ENCODE measurements at places on chromosomes 7 and 10. TPM values are rescaled to one million over a fixed set of nuclear protein-coding genes. Genes with fewer than 3 reads are reported as not detected.

Gene C10orf71
- total RNA-seq, result not detected

Gene CLDN4
- total RNA-seq, result 0.27 TPM

Gene CFAP58
- 0.27 TPM for total RNA-seq

Gene IGFBP1
- total RNA-seq, result not detected

Gene PNLIP
- not detected for total RNA-seq

Gene RAMP3
- total RNA-seq, result not detected

Gene OR2A42
- total RNA-seq, result not detected

Gene ARMC10
- total RNA-seq, result 32.9 TPM

Gene KIF5B
- total RNA-seq, result 61.3 TPM

Gene TMEM176B
- not detected for total RNA-seq

Gene SPDYE2B
- not detected for total RNA-seq

Gene ODAD2
- not detected for total RNA-seq

Gene ADRA2A
- not detected for total RNA-seq

Gene CALY
- not detected for total RNA-seq

Gene UCMA
- total RNA-seq, result not detected

Gene ELFN1
- total RNA-seq, result 0.07 TPM

Gene SLC26A4
- total RNA-seq, result 1.3 TPM

Gene ZNF503
- total RNA-seq, result 0.07 TPM

Gene CACNB2
- total RNA-seq, result not detected

Gene PLEKHS1
- total RNA-seq, result 0.15 TPM

Gene SRRM3
- not detected for total RNA-seq

Gene CTTNBP2
- total RNA-seq, result not detected

Gene KIAA1217
- total RNA-seq, result 0.32 TPM

Gene RASA4B
- total RNA-seq, result 26.9 TPM

Gene MMP21
- total RNA-seq, result 0.10 TPM

Gene PPP1R17
- total RNA-seq, result not detected

Gene SKIDA1
- 0.33 TPM for total RNA-seq

Gene SPDYE9
- not detected for total RNA-seq

Gene MARVELD1
- total RNA-seq, result 1.8 TPM

Gene NYAP1
- 0.23 TPM for total RNA-seq

Gene MEOX2
- total RNA-seq, result not detected

Gene AGMO
- total RNA-seq, result not detected

Gene SHTN1
- 0.40 TPM for total RNA-seq

Gene AKR1C3
- total RNA-seq, result 6.1 TPM

Gene SPDYE2
- total RNA-seq, result 0.15 TPM

Gene CNNM1
- total RNA-seq, result 0.57 TPM

Gene PRF1
- 116 TPM for total RNA-seq

Gene PRSS1
- total RNA-seq, result not detected

Gene SPDYE11
- total RNA-seq, result not detected

Gene IDI2
- not detected for total RNA-seq

Gene STOX1
- total RNA-seq, result 1.1 TPM

Gene FFAR4
- not detected for total RNA-seq

Gene CDNF
- total RNA-seq, result 0.67 TPM

Gene AKR1C8
- 0.27 TPM for total RNA-seq

Gene ATP6V0A4
- total RNA-seq, result not detected

Gene EEF1AKMT2
- 28.3 TPM for total RNA-seq

Gene FGL2
- 1.1 TPM for total RNA-seq

Gene ANTXRL
- 0.57 TPM for total RNA-seq

Gene PALD1
- 1.5 TPM for total RNA-seq

Gene PNLIPRP2
- not detected for total RNA-seq

Gene TMEM273
- total RNA-seq, result 12.5 TPM

Gene ATOH7
- total RNA-seq, result not detected

Gene CDC123
- total RNA-seq, result 85.4 TPM

Gene PIK3AP1
- total RNA-seq, result 1.1 TPM

Gene OR6B1
- total RNA-seq, result not detected

Gene HTR5A
- not detected for total RNA-seq

Gene COMTD1
- total RNA-seq, result 44.7 TPM
